Stimulated activated CD4-positive, alpha-beta T cell treated with anti-CD3 and anti-CD28 coated beads, Interleukin-12 subunit alpha, Interleukin-12 subunit beta, amount 100 ng/mL, for 24 hours (primary cell): ENCODE measurements at places on chromosomes 7 and 10.

DNA sequence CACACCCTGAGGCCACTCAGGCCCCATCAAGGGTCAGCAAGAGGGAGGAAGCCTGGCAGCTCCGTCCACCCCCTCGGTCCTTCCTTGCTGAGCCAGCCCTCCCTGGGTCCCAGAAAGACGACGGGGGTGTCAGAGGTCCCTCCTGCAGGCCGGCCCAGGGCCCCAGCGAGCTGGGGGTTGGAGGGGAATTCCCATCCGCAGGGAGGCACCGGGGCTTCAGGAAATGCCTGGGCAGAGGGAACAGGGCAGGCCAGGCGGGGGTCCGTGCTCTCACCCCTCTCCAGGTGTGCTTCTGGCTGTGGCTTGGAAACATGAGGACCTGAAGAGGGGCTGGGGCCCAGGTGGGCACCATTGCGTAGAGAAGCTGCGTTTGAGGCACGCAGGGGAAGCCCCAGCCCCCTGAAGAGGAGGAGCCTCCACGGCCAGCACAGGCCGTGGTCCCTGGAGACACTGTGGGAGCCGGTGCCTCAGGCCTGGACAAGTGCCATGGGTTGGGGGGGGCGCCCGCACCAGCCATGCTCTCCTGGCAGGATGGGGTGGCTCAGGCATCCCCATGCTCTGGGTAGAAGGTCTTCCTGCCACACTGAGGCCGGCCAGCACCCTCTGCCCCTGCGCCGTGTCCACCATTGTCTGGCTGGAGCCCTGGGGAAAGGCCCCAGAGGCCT, 66.7 kb downstream of the PDGFA start:
- DNase-seq = no peak

DNA sequence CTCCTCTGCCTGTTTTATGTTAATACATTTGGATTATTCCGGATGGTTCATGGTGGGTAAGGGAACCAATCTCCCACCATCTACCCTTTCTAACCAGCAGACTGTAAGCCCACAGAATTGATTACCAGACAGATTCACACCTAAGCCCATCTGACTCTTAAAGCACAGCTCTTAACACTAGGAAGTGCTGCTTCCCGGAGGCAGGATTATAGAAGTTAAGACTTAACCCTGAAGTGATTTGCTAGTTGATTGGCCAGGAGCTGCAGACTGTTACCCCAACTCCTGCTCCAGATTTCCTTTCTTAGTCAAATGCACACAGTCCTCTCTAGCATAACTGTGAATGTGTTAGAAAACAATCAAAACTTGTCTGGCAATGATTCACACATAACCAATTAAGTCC, 221.7 kb downstream of the CDK14 start:
- no peak for DNase-seq

- no peak for DNase-seq
Measured at GRCh38 chr10:110141871-110142635, 65.4 kb upstream of the MXI1 start.

DNA sequence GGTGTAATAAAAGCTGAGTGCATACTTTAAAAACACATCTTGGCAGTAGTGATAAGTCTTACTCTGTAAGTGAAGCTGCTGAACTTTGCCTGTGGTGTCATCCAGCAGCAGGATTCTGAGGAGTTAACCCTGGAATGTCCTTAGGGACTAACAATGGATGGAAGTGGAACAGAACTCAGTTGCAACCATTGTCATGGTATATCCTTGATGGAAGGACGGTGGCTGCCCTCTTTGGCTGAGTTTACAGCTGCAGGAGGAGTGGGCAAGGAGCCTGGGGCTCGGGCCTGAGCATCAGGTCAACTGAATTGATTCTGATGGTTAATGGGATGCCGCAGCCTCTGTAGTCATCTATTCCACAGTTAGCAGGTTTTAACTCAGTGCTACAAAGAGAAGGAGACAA, 56.2 kb downstream of the MRC1 start:
- no peak for DNase-seq

DNA sequence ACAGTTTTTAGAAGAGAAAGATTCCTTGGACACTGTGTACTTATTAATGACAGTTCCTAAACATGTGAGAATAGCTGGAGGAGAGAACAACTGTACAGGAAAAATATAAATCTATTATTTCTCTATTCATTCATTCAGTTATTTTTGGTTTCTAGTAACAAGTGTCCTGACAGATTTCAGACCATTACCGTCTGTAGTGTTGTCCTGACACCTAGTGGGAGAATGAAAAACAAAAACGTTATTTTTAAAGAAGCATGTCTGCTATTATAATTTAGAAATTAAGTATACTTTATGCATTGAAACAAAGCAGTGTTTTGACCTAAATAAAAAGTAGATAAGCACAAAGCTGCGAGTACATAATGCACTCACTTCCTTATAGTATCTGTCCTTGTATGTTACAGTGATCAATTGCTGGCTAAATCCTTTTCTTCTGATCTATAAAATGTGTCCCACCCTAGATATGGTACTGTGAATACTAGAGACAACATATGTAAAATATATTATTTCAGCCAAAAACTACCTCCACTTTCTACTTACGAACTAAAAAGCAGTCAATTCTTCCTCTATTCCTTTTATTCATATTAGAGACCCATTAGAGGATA, 575.6 kb downstream of the ARL4A start:
- no peak for DNase-seq

DNA sequence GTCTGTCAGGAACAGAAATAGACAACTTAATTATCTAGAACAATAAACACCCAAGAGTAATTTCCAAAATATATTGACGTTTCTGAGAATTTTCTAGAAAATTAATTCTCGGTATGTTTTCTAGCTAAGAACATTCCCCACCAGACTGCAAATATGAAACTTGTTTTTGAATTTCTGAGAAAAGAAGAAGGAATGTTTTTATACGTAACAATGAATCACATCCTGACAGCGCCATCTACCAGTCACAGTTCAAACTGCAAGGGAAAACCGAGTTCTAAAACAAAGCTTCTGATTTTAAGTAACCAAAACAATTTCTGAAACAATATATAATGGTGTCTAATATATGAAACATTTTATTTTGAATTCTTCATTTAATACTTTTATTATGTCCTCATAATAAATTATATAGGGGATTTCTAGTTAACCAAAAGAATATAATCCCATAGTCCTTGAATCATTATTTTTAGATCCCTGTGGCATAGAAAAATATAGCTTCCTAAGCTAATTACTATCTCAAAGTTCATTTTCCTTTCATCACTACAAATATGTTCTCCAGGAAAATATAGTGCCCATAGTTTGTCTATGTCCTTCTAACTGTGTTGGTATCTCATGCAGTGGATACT, 34.5 kb upstream of the MEOX2 start:
- DNase-seq = no peak

- no peak for DNase-seq
Measured at GRCh38 chr10:77582710-77583115, 54.9 kb downstream of the KCNMA1 start.

DNA sequence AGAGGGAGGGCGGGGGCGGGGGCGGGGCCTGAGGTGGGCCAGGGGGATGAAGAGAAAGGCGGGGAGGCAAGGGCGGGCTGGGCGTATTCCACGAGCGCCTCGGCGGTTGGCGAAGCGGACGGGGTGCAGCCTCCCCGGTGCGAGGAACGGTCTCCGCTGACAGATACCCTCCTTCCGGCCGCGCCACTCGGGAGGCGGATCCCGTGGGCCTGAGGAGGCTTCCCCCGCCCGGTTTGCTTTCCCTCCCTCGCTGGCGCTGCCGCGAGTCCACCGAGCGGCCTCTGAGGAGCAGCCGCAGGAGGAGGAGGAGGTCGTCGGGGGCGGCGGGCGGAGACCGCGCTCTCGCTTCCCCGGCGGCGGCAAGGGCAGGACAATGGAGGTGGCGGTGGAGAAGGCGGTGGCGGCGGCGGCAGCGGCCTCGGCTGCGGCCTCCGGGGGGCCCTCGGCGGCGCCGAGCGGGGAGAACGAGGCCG, at the start of gene TRIM24:
Gene TRIM24 (plus strand): TSS at position 84 of the 473 bp plus-strand sequence. CDS start 290 bp downstream, at position 374.
- DNase-seq = peak; percentile 89

- no peak for DNase-seq
Measured at GRCh38 chr7:145643981-145644380, 472.6 kb upstream of the CNTNAP2 start.

DNA sequence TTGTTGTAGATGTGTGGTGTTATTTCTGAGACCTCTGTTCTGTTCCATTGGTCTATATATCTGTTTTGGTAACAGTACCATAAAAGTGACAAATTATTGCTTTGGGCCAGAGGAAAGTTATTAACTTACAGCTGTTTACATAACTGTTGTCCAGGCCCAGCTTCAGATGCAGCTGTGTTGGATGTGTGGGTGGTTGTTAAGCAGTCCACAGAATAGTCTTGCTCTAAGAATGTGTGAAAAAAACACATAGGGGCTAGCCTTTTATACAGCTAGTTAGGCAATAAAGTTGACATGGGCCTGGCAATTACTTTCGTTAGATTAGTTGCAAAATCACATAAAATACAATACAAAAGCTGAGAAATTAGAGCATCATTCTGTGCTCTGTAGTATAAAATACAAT, 31.9 kb downstream of the DLD start:
- DNase-seq = no peak

DNA sequence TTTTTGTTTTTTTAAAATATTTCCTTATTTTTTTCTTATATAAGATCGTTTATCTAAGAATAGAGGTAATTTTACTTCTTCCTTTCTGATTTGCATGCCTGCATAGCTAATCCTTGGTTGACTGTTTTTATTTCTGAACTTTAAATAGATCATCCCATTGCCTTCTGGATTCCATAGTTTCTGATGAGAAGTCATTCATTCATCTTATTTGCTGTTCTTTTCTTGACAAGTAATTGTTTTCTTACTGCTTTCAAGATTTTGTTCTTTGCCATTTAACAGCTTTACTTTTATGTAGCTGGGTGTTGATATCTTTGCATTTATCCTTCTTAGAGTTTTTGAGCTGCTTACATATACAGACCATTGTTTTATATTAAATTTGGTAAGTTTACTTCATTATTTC, 437.9 kb downstream of the SDK1 start:
- DNase-seq = no peak

GRCh38 chr10:45443101-45444009, 69.3 kb downstream of the ALOX5 start:
- DNase-seq = no peak

- DNase-seq = no peak
Measured at GRCh38 chr7:99195867-99196266, 12.0 kb downstream of the KPNA7 start.

DNA sequence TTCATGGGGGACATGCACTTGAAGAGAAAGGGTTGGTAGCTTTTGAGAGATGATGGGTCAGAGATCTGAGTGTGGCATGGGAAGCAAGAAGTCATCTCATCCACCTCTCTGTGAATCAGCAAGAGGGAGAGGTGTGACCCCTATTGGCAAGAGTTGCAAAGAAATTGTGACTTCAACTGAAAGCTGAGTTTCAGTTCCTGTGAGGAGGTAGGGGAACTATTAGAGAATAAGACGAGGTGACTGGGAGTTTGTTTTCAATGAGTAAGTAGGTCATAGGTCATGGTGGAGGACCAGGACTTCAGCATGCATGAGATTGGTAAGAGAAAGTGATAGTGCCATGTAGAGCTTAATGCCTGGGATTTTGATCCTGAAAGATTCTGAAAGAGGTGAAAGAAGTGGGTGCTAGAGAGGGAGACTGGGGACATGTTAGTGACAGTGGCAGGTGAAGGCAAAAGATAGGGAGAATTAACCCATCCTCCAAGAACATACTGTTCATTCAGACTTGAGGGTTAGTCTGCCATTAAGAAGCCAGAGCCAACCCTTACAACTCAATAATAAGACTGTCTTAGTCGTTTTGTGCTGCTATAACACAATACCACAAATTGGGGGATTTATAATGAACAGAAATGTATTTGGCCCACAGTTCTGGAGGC, 75.5 kb upstream of the CAPZA2 start:
- DNase-seq = no peak

GRCh38 chr7:23067271-23067670, 38.3 kb upstream of the KLHL7 start:
- no peak for DNase-seq

- no peak for DNase-seq
Measured at GRCh38 chr10:91556691-91557566, 75.9 kb downstream of the PPP1R3C start.
